ENCODE measurements at places on chromosomes 1 and 21.
A peak's percentile ranks its signal among the peaks of the same experiment; 100 is the strongest.

- no peak for DNase-seq
Measured at GRCh38 chr1:46011121-46011695, 121.2 kb downstream of the PIK3R3 start.

- DNase-seq, result no peak
Measured at GRCh38 chr1:156376958-156377919, 8.2 kb downstream of the RHBG start.

DNA sequence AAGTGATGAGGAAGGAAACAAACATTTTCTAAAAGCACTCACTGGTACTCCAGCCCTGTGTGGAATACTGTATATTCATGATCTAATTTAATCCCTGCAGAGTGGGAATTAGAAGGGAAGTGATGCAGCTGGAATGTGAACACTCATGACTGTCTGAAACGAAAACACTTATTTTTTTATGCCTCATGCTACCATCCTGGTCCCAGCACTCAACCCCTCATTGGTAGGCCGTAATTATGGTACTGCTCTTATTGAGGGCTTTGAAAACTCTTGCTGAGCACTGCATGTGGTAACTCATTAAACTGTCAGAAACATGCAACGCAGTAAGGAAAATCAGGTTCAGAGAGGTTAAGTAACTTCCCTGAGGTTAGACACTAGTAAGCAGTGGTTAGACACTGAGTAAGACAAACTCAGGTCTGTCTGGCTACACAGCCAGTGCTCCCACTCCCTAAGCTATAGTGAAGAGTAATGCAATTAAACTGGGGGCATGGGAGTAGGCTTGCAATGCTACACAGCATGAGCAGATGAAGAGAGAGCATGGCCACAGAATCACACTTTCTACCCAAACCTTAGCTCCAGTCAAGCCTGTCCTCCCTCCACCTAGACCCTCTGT is 17.3 kb upstream of the TNFSF4 start:
- no peak for DNase-seq

GRCh38 chr1:115429884-115430283 is 91.8 kb upstream of the NGF start:
- DNase-seq, result peak; percentile 33

DNA sequence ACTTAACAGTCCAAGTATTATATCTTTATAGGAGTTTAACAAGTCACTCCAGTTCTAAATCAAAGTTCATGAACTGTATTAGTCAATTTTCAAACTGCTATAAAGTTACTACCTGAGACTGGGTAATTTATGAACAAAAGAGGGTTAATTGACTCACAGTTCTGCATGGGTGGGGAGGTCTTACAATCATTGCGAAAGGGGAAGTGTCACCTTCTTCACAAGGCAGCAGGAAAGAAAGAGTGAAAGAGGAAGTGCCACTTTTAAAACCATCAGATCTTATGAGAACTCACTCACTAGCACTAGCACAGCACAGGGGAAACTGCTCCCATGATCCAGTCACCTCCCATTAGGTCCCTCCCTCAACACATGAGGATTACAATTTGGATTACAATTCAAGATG is 70.0 kb downstream of the CLCA4 start:
- DNase-seq, result no peak

GRCh38 chr1:14479865-14480264 is 118.6 kb upstream of the KAZN start:
- no peak for DNase-seq

DNA sequence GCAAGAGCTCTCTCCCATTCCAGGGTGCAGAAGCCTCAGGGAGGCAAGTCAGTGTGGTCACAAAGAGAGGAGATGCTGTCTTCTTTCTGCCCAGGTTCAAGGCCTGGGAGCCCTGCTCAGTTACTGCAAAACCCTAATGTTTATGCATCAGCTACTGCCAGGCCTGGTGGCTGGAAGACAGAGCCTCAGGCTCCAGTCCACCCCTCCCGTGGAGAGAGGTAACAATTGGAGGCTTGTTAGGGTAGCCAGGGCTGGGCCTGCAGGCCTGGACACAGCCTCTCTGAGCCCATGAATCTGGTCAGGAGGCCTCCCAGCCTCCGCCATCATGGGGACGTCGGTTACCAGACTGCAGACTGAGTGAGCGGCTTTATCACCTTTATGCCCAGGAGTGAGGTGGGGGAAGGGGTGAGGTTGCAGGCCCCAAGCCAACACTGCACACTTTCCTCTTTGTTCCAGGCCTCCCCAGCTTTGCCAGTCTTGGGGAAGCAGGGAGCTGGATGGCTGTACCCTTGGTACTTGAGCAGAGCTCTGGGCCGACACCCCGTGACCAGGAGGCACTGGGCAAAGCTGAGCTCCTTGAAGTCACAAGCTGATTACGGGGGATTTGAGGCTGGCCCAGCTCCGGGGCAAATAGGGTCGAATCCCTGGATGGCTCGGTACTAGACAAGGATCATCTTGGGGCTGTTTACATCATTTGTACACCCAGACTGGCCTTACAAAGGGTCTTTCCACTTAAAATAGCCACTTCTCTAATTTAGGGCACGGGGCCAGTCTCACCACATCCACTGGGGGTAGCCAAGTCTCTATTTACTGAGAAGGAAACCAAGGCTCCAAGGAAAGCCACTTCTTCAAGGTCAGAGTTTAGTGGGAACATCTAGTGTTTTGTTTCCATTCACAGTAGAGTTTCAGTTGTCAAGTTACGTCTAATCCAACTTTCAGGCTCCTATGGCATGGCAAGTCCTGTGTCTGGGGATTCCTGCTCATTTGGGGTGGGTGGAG is 5.2 kb downstream of the SLC2A1 start:
- DNase-seq, result no peak

GRCh38 chr1:205493241-205494085 is 11.0 kb upstream of the CDK18 start:
- DNase-seq, result peak; percentile 89

DNA sequence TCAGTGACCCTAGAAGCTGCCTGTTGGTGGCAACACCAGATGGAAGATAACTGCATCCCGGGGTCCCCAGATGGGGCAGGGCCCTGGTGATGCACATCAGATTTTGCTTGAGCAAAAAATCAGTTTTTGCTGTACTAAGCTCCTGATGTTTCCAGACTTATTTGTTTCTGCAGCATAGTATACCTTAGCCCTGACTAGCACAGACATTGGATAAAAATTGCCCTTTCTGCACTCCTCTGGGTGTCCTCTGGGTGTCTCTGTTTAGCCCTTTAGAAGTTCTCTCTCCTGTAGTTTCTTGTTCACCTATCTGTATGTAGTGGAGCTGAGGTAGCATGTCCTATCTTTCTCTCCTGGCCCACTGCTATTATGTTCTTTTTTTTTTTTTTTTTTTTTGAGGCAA is 30.3 kb upstream of the PLA2G2C start:
- peak; percentile 33 for DNase-seq

GRCh38 chr21:34939673-34940331 is 109.3 kb downstream of the RUNX1 start:
- DNase-seq, result peak; percentile 10

- no peak for DNase-seq
Measured at GRCh38 chr21:20511216-20511880, 486.9 kb upstream of the NCAM2 start.

- DNase-seq, result peak; percentile 22
Measured at GRCh38 chr1:89130716-89131115, 4.8 kb upstream of the GBP2 start.

DNA sequence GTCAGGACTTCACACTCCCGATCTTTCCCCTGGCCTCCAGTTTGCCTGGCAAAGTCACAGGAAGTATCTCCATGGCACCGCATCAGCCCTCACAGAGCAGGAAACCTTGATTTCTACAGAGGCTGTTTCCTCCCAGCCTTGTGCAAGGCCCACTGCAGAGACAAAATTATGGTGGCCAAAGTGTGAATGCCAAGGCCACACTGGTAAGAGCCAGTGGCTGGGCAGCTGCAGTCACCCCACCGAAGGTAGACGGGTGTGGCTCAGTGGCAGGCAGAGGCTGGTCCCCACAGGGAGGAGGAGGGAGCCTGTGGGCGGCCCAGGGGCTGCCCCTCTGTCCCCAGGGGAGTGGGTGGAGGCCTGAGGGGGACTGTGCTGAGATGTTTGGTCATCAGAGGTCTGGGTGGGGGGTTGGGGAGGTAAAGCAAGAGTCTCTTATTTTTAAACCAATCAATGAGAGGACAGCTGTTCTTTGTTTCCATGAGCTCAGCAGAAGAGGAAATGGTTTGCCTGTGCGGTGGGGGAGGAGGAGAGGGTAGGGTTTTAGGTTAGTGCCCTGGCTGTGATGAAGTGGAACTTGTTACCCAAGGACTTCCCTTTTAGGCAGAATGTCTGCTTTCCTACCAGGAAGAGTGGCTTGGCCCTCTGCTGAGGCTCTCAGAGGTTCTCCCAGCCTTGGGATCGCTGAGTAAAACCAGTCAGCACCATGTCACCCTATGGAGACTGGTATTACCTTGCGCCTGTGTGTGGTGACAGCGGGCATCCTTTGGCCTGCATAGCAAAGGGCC is 18.0 kb upstream of the BTG2 start:
- peak; percentile 65 for DNase-seq

- peak; percentile 50 for DNase-seq
Measured at GRCh38 chr1:37434292-37435225, 39.8 kb upstream of the ZC3H12A start.

GRCh38 chr1:177082855-177083693 is 81.4 kb downstream of the ASTN1 start:
- no peak for DNase-seq

GRCh38 chr21:17270229-17270628 is 242.6 kb upstream of the CXADR start:
- peak; percentile 73 for DNase-seq

DNA sequence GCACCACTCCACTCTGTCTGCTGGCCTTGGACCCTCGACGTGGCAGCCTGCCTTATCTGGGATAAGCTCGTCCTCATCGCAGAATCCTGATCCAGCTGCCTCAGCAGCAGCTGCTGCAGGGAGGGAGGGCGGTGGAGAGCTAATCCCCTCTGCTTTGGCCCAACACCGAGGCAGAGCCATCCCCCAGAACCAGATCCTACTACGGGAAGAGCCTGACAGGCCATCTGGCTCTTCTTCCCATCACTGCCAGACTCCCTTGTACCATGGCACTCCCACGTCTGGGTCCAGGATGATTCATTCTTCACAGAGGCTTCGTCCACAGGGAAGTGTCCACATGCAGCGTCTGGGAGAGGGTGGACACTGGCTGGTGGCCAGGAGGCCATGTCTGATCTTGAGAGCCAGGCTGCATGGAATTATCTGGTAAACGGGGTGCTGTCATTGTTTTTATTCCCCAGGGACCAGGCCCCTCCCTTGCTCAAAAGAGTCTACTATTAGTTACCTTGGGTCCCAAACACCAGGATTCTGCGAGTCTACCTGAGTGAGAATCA is 14.6 kb upstream of the PKP1 start:
- DNase-seq, result peak; percentile 91

DNA sequence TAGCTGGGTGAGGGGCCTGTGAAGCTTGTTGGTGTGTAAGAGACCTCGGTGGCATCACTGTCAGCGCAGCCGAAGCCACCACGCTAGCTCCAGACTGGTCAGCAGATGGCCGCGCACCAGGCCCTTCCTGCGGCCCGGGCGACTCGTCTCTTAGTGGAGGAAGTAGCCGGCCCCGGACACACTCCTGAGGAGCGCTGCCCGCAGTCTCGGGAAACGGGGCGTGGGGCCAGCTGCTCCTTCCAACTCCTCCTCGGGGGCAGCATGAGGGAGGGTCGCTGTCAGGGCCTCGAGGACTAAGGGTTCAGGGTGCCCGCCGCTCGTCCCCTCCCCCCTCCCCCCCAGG is 20.4 kb downstream of the H3-3A start:
- DNase-seq, result peak; percentile 45

DNA sequence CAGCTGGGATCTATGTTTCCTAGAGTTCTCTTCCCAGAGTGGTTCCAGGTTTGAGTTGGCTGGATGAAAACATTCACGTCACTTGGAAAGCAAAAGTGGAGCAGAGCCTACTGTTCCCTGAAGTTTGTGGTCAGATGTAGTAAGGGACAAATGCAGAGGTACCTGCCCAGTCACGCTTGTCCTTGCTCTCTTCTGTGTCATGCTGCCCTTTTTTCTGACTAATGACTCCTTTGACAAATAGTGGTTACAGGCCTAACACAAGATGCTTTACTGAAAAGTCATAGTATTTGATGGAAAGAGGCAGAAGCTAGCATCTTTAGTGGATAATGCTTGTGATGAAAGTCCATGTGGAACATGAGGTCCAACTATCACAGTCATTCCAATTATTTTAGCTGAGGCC is 881.4 kb upstream of the B3GALT2 start:
- no peak for DNase-seq

GRCh38 chr1:61386770-61387169 is 304.4 kb downstream of the NFIA start:
- no peak for DNase-seq

DNA sequence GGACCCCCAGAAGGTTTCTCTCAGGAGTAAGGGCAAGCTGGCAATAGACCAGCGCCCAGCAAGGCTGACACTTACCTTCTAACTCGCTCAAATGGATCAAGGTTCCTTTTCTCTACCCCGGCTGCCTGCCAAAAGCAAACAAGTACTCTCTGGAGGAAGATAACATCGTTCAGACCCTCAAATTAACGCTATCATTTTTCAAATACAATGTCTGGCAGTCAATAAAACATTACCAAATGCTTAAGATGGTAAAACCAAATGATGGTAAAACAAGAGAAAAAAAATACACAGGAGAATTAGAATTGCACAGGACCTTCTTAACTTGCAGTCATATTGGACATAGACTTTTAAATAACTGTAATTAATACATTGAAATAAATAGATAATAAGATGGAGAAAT is 148.1 kb downstream of the SPATA46 start:
- no peak for DNase-seq

- no peak for DNase-seq
Measured at GRCh38 chr1:54300401-54300800, 100.4 kb downstream of the MRPL37 start.

DNA sequence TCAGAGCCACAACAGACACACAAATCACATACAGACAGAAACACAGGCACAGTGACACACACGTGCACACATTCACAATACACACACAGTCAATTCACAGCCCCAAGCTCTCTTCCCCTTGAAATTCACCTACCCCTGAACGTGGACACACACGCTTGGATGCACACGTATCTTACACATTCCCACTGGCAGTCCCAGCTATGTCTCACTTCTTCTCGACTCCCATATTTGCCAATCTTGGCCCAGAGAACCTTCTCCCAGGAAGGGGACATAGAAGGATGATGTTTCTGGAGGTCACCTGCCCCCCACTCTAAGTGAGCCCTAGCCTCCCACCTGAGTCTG is 1.6 kb downstream of the CRYBG2 start:
- no peak for DNase-seq

GRCh38 chr1:70071601-70072000 is 133.8 kb downstream of the LRRC40 start:
- DNase-seq, result peak; percentile 75
